ENCODE measurements at places on chromosomes 6 and 20. TPM values are rescaled to one million over a fixed set of nuclear protein-coding genes. Genes with fewer than 3 reads are reported as not detected.

DNA sequence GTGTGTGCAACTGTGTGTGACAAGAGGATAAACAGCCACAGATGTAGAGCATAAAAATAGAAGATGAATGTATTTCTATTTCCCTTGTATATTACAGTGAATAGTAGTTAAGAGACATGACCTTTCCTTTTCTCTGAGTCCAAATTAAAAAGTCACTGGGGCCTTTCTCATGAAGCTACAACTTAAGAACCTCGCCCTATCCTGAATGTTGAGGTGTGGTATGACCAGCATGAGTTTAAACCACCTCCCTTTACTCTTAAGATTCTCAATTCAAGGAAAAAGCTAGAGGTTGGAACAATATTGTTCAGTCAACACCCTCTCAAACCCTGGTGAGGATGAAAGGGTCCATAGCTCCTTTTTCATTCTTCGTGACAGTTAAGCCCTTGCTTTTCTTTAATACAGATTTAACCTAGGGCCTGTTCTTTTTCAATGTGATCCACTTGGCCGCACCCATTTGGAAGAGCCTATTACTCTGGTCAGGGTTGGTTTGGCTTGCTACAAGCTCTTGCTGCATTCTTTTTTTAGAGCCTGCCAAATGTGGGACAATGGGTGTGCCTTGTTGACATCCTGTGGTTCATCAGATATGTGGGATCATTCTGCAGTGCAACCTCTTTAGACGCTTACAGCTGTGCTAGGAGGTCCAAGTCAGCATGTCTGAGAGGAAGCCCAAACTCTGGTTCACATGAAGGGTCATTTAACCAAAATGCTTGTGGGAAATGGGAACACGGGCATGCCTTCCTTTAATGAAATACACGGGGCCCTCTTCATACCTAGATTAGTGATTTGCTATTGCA lies 290.0 kb downstream of the HAO1 start:
- no peak overlapping the region for H3K4me3 ChIP-seq
- no peaks in the 10 kb centered on the region for H3K4me1 ChIP-seq
- no peaks in the 10 kb centered on the region for H3K27me3 ChIP-seq
- H3K36me3 ChIP-seq: no peaks in the 10 kb centered on the region
- no peak for DNase-seq

- H3K4me3 ChIP-seq: no peak overlapping the region
- no peak for DNase-seq
- H3K27me3 ChIP-seq: no peaks in the 10 kb centered on the region
- no peaks in the 10 kb centered on the region for H3K4me1 ChIP-seq
- no peaks in the 10 kb centered on the region for H3K36me3 ChIP-seq
- no peak overlapping the region for H3K27ac ChIP-seq
Measured at GRCh38 chr6:4591218-4591617, 185.0 kb upstream of the CDYL start.

DNA sequence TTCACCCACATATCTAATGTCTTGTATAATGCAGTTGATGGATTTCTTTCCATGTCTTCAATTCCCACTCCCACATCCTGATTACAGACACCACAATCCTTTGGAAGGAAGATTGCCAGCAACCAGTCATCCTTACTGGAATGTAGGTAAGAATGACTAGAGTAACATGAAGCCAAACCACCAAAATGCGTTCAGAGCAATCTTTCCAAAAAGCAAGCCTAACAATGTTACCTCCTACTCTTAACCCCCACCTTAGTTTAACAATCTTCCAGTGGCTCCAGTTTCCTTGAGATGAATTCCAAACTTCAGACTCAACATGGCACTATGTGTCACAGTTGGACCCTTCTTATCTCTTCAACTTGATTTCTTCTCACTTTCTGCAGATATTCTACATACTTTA lies 685.6 kb downstream of the DOK5 start:
- no peaks in the 10 kb centered on the region for H3K27me3 ChIP-seq
- H3K27ac ChIP-seq: no peak overlapping the region
- no peaks in the 10 kb centered on the region for H3K36me3 ChIP-seq
- no peak overlapping the region for H3K4me3 ChIP-seq
- no peaks in the 10 kb centered on the region for H3K4me1 ChIP-seq

DNA sequence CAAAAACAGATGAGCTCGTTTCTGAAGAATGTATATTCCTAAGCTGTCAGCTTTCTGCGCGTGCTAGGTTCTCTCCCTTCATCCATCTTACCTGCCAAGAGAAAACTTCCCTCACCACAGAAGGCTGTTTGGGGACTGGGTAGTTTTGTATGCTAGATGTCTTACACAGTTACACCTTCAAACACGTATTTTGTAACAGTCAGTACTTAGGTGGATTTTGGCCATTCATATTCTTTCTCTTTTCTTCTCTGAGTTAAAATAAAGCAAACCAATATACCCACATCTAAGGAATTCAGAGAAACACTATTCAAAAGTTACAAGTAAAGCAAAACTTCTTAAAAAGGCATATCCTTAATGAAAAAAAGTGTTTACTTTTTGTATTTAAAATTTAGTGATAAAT lies 35.6 kb upstream of the PRDM1 start:
- no peak overlapping the region for H3K27ac ChIP-seq
- no peaks in the 10 kb centered on the region for H3K36me3 ChIP-seq
- no peaks in the 10 kb centered on the region for H3K27me3 ChIP-seq
- no peak for DNase-seq
- no peak overlapping the region for H3K4me3 ChIP-seq

DNA sequence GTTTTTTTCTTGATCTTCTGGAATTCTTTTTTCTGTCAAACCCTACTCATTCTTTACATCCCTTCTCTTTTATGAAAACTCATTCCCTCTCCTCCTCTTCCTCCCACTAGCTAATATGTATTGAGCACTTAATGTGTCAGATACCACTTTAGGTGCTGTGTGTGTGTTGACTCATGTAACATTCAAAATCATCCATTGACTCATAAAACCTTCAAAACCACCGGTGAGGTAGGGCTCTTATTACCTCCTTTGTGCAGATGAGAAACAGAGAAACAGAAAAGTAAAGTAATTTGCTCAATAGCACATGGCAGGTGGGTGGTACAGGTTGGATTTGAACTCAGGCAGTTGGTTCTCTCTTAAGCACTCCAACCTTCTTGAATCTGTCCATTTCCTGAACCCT lies 136.3 kb upstream of the NEDD9 start:
- no peaks in the 10 kb centered on the region for H3K36me3 ChIP-seq
- H3K27ac ChIP-seq: no peak overlapping the region
- H3K27me3 ChIP-seq: no peaks in the 10 kb centered on the region
- H3K4me1 ChIP-seq: peaks cover 45% of the 10 kb centered on the region

GRCh38 chr6:167827583-167828324 lies 1.0 kb downstream of the AFDN start:
- no peaks in the 10 kb centered on the region for H3K27me3 ChIP-seq
- no peaks in the 10 kb centered on the region for H3K36me3 ChIP-seq
- H3K4me3 ChIP-seq: peak overlapping the region; percentile 68
- DNase-seq: peak; percentile 58

- no peaks in the 10 kb centered on the region for H3K36me3 ChIP-seq
- H3K27me3 ChIP-seq: no peaks in the 10 kb centered on the region
- no peak for DNase-seq
- H3K4me1 ChIP-seq: peaks cover 20% of the 10 kb centered on the region
- H3K27ac ChIP-seq: no peak overlapping the region
Measured at GRCh38 chr20:41154436-41155176, 17.3 kb downstream of the PLCG1 start.

DNA sequence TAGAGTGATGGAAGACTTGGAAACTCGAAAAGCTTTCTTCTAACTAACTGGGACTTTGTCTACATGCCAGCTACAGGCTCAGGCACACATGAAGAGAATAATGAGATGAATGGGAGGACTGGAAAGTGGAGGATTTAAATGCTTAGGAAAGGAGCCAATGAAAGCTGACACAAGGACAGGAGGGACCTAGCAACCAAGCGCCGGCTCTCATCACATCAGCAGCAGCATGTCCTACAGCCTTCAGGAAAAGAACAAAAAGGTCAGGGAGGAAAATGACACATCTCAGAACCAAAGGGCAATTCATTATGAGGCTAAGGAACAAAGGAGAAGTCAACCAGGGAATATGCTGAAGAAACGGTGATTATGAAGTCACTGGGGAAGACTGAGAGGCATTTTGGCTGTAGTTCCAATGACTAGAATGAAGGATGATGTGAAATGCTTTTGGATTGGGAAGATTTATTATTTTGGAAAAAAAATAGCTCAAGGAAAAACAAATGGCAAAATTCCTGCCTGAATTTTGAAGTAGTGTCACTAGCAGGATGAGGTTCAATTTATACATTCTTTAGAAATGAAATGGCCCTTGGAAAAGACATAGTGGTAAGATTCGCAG lies 5.7 kb downstream of the BACH2 start:
- DNase-seq: no peak
- H3K27me3 ChIP-seq: no peaks in the 10 kb centered on the region
- H3K36me3 ChIP-seq: no peaks in the 10 kb centered on the region
- no peak overlapping the region for H3K4me3 ChIP-seq

DNA sequence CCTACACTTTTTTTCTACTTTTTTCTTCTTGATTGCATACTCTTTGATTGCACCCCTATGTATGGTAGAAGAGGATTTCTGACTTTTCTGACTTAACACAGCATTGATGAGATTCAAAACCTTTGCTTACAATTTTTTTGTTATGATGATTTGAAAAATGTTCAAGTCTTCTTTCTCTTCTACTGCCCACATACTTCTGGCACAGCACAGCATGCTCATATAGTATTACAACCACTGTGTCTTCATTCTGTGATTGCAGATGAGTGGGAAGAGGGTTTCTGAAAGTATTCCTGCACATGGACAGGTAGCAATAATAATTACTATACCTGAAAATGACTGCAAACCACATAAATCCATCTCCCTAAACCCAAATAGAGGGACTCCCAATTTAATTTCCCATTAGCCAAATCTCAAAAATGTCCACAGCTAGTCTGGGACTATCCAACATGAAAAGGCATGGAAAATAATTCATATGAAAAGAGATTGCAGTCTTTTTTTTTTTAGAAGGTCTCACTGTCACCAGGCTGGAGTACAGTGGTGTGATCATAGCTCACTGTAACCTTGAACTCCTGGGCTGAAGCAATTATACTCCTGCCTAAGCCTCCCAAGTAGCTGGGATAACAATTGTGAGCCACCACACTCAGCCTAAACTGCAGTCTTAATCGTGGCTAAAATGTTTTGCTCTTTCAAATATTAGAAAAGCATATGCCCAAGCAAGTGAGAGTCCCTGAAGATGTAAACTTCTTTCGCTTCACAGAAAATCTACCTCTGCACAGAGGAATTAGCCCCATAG lies 15.9 kb upstream of the TENT5A start:
- H3K4me3 ChIP-seq: no peak overlapping the region
- no peak for DNase-seq
- H3K27ac ChIP-seq: no peak overlapping the region
- no peaks in the 10 kb centered on the region for H3K4me1 ChIP-seq
- H3K36me3 ChIP-seq: no peaks in the 10 kb centered on the region

DNA sequence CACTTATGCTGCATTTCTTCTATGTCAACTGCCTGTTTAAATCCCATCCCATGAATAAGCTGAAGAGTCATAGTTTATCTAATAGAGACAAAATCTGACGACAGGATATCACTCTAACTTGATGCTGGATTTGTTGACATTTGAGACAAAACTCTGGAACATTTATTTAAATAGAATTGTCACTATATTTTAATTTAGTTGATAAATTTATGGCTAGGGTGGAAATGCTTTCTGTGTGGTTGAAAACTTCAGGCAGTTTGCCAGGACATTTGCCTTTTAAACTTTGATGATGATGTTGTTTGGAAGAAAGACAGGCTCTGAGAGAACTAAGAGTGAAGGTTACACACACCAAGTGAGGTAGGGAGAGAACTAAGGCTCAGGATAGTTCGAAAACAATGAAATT lies 68.1 kb downstream of the GJA1 start:
- no peaks in the 10 kb centered on the region for H3K27me3 ChIP-seq
- DNase-seq: no peak
- H3K4me1 ChIP-seq: no peaks in the 10 kb centered on the region
- no peaks in the 10 kb centered on the region for H3K36me3 ChIP-seq

GRCh38 chr6:101986476-101986875 lies 593.0 kb downstream of the GRIK2 start:
- DNase-seq: no peak
- no peaks in the 10 kb centered on the region for H3K4me1 ChIP-seq
- no peaks in the 10 kb centered on the region for H3K36me3 ChIP-seq
- no peak overlapping the region for H3K4me3 ChIP-seq
- H3K27ac ChIP-seq: no peak overlapping the region

- H3K36me3 ChIP-seq: no peaks in the 10 kb centered on the region
- no peak for DNase-seq
- H3K27ac ChIP-seq: no peak overlapping the region
Measured at GRCh38 chr20:39395478-39396291, 433.5 kb downstream of the DHX35 start.

DNA sequence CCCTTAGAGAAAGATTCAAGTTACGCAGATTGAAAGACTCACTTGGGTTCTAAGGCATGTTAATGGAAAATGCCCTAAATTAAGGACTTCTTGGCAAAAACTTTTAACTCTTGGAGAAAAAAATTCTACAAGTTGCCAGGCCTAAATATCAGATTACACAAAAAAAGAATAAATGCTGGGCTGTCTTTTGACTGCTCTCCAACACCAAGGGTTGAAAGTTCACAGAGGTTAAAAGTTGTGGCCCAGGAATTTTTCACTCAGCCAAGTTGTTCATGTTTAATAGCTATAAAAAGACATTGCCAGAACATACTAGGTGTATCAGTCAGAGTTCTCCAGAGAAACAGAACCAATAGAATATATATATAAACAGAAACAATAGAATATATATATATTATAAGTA lies 268.4 kb upstream of the PRND start:
- DNase-seq: no peak
- no peaks in the 10 kb centered on the region for H3K27me3 ChIP-seq
- H3K4me3 ChIP-seq: no peak overlapping the region
- no peaks in the 10 kb centered on the region for H3K36me3 ChIP-seq

GRCh38 chr6:3540253-3540820 lies 83.5 kb upstream of the SLC22A23 start:
- H3K36me3 ChIP-seq: no peaks in the 10 kb centered on the region
- H3K27ac ChIP-seq: no peak overlapping the region
- no peaks in the 10 kb centered on the region for H3K4me1 ChIP-seq
- no peaks in the 10 kb centered on the region for H3K27me3 ChIP-seq
- no peak overlapping the region for H3K4me3 ChIP-seq
- no peak for DNase-seq

- no peak overlapping the region for H3K27ac ChIP-seq
- no peak overlapping the region for H3K4me3 ChIP-seq
- no peak for DNase-seq
- H3K4me1 ChIP-seq: no peaks in the 10 kb centered on the region
- no peaks in the 10 kb centered on the region for H3K36me3 ChIP-seq
Measured at GRCh38 chr6:11337306-11337705, 104.8 kb upstream of the NEDD9 start.

LAMA4 gene
- total RNA-seq: 49.2 TPM

OPN5 gene
- 6.3 TPM for total RNA-seq

TMEM200A gene
- 3.6 TPM for total RNA-seq

DUSP15 gene
- total RNA-seq: 175 TPM

KHDC1 gene
- 4.8 TPM for total RNA-seq

NOP56 gene
- 110 TPM for total RNA-seq

FITM2 gene
- 21.5 TPM for total RNA-seq

EFCAB8 gene
- total RNA-seq: 9.5 TPM

EFHC1 gene
- 62.9 TPM for total RNA-seq

KIFC1 gene
- total RNA-seq: 19.8 TPM

ESR1 gene
- total RNA-seq: 4.3 TPM

HLA-DMB gene
- total RNA-seq: 4.9 TPM

CCHCR1 gene
- total RNA-seq: 86.4 TPM
